Glutamatergic neuron (in vitro differentiated cells): ENCODE measurements at places on chromosomes 4 and X. TPM values are rescaled to one million over a fixed set of nuclear protein-coding genes. Genes with fewer than 3 reads are reported as not detected.

GRCh38 chrX:69196666-69197065 is 31.4 kb upstream of the PJA1 start:
- no peak overlapping the region for H3K27ac ChIP-seq
- H3K4me3 ChIP-seq: no peak overlapping the region
- no peaks in the 10 kb centered on the region for H3K36me3 ChIP-seq
- H3K4me1 ChIP-seq: peaks cover 15% of the 10 kb centered on the region
- DNase-seq: no peak

DNA sequence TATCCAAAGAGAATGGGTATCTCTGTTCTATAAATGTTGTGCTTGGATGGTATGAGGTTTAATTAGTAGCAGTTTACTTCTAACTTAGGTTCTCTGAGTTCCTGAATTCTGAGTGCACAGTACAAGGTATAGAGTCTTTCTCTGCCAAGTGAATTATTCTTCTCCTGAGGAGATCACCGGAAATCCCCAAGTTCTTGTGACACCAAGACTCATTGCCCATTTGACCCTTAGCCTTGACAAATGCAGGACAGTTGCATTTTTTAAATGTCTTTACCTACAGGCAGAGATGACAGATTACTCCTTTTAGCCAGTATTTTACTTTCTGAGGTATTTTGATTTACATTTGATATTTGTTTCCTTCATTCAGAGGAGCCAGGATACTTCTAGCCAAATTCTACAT is 72.9 kb downstream of the MAOA start:
- peaks cover 2% of the 10 kb centered on the region for H3K27me3 ChIP-seq
- DNase-seq: no peak
- H3K36me3 ChIP-seq: no peaks in the 10 kb centered on the region
- H3K27ac ChIP-seq: no peak overlapping the region
- no peak overlapping the region for H3K4me3 ChIP-seq

DNA sequence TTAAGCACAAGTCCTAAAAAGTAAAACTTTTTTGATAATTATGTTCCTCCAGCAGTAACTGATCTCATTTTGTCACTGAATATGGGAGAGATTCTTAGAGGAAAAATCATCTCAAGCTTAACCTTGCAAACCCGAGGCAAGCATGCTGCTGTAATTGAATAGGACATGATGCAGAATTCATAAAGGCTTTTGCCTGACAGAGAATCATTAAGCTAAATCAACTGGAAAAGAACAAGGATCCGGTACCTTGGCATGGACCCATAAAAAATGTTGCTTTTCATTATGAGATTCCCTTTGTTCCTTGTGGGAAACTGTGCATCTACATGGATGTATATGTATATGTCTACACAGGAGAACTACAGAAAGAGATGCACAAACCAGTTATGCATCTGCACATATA is 149.1 kb downstream of the PAPSS1 start:
- no peak for DNase-seq
- peaks cover 2% of the 10 kb centered on the region for H3K4me1 ChIP-seq
- no peak overlapping the region for H3K4me3 ChIP-seq

DNA sequence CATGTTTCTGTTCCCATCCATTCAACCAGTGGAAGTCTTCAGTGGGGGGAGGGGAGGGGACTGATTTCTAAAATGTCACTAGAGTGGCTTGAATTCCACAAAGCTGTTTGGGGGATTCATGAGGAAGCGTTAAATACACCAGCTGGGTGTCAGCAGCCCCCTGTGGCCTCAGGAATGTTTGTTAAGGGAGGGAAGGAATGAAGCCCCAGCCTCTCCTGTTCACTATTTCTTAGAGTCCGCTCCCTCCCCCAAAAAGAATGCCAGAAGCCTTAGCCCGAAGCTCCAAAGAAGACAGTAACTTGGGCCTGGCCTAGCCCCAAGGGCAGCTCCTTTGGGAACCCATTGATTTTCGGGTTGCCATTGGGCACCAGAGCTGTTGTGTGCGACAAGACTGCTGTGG is 3.3 kb downstream of the SHROOM2 start:
- no peak overlapping the region for H3K27ac ChIP-seq
- H3K27me3 ChIP-seq: peaks cover 1% of the 10 kb centered on the region
- no peaks in the 10 kb centered on the region for H3K4me1 ChIP-seq
- H3K4me3 ChIP-seq: no peak overlapping the region
- H3K36me3 ChIP-seq: no peaks in the 10 kb centered on the region

DNA sequence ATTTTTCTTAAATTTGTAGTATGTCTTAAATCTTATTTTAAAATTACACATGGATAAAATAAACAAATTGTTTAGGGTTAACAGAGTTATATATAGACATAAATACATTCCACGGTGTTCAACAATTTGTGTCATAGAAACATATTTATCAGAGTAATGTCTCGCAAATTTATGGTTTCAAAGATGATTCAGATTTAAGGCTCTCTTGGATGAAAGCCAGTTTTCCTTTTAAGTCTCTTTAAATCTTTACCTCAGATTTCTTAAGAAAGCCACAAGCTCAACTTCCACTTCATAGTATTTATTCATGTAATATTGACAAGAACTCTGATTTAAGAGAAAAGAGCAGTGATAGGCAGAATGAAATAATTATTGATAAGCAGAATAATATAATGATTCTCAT is 1254.8 kb upstream of the ADGRL3 start:
- no peaks in the 10 kb centered on the region for H3K4me1 ChIP-seq
- no peaks in the 10 kb centered on the region for H3K27me3 ChIP-seq
- H3K4me3 ChIP-seq: no peak overlapping the region
- no peaks in the 10 kb centered on the region for H3K36me3 ChIP-seq
- no peak overlapping the region for H3K27ac ChIP-seq

DNA sequence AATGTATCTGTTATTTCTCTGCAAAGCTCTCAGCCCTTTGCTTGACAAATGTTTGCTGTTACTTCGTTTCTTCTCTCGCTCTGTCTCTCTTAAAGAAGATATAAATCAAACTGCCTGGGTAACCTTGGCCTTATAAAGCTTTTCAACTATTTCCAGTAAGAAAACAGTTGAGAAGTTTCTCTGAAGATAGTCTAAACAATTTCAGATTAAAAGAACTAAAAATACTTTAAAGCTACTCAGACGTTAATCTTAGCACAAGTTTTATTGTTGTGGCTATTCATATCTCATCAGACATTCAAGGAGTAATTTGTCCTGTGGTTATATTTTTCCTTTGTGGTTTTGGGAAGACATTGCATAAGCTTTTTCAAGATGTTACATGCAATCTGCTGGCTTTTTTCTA is 22.6 kb downstream of the HOPX start:
- DNase-seq: no peak
- no peak overlapping the region for H3K4me3 ChIP-seq
- H3K36me3 ChIP-seq: peaks cover 6% of the 10 kb centered on the region
- peaks cover 6% of the 10 kb centered on the region for H3K27me3 ChIP-seq

- H3K4me1 ChIP-seq: peaks cover 10% of the 10 kb centered on the region
- H3K27ac ChIP-seq: no peak overlapping the region
- no peak overlapping the region for H3K4me3 ChIP-seq
- H3K27me3 ChIP-seq: no peaks in the 10 kb centered on the region
- H3K36me3 ChIP-seq: no peaks in the 10 kb centered on the region
Observed at GRCh38 chr4:31089815-31090214, 369.6 kb downstream of the PCDH7 start.

GRCh38 chr4:134078230-134078914 is 123.2 kb downstream of the PABPC4L start:
- H3K27ac ChIP-seq: no peak overlapping the region
- no peak overlapping the region for H3K4me3 ChIP-seq
- H3K36me3 ChIP-seq: no peaks in the 10 kb centered on the region
- DNase-seq: no peak
- H3K4me1 ChIP-seq: no peaks in the 10 kb centered on the region

- DNase-seq: no peak
- no peak overlapping the region for H3K4me3 ChIP-seq
- H3K4me1 ChIP-seq: no peaks in the 10 kb centered on the region
- no peak overlapping the region for H3K27ac ChIP-seq
Observed at GRCh38 chr4:74665346-74665745, 129.0 kb downstream of the BTC start.

- H3K27ac ChIP-seq: no peak overlapping the region
- H3K27me3 ChIP-seq: no peaks in the 10 kb centered on the region
- H3K4me1 ChIP-seq: no peaks in the 10 kb centered on the region
- no peak for DNase-seq
Observed at GRCh38 chr4:177077095-177077971, 232.3 kb upstream of the NEIL3 start.

DNA sequence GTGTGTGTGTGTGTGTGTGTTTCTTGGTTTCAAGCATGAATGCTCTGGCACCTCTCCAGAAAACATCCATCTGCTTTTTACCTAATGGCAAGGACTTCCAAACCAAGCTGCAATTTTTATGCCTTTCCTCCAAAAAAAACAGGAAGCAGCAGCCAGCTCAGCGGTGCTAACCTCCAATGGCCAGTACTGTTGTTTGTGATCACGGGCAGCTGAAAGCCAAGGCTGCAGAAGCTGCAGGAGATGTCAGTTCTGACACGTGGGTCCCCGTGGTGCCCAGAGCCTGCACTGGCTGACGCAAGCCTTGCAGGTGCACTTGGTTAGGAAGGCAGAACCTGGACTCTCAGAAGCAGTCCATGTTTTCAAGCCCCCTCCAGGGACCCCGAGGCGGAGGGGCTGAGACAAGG is 313.6 kb upstream of the DDX53 start:
- no peak overlapping the region for H3K27ac ChIP-seq
- no peaks in the 10 kb centered on the region for H3K27me3 ChIP-seq
- H3K4me1 ChIP-seq: no peaks in the 10 kb centered on the region
- H3K4me3 ChIP-seq: no peak overlapping the region
- DNase-seq: peak; percentile 11

GRCh38 chr4:93835929-93836328 is 7.4 kb downstream of the ATOH1 start:
- no peak for DNase-seq
- H3K36me3 ChIP-seq: peaks cover 9% of the 10 kb centered on the region
- H3K4me1 ChIP-seq: peaks cover 3% of the 10 kb centered on the region
- peaks cover 26% of the 10 kb centered on the region for H3K27me3 ChIP-seq
- no peak overlapping the region for H3K4me3 ChIP-seq

DNA sequence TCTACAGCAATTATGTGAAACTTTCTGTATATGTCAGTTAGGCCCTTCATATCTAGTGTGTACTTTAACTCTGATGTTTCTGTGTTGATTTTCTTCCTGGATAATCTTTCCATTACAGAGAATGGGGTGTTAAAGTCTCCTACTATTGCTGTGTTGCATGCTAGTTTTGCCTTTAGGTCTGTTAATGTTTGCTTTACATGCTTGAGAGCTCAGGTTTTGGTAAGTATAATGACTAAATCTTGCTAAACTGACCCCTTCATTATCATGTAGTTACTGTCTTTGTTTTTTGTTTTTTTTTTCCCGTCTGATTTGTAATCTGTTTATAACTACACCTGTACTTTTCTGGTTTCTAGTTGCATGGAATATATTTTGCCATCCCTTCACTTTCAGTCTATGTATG is 63.6 kb upstream of the UGT2B15 start:
- no peak for DNase-seq
- no peaks in the 10 kb centered on the region for H3K27me3 ChIP-seq
- H3K4me1 ChIP-seq: no peaks in the 10 kb centered on the region
- no peak overlapping the region for H3K27ac ChIP-seq
- no peaks in the 10 kb centered on the region for H3K36me3 ChIP-seq
- no peak overlapping the region for H3K4me3 ChIP-seq

DNA sequence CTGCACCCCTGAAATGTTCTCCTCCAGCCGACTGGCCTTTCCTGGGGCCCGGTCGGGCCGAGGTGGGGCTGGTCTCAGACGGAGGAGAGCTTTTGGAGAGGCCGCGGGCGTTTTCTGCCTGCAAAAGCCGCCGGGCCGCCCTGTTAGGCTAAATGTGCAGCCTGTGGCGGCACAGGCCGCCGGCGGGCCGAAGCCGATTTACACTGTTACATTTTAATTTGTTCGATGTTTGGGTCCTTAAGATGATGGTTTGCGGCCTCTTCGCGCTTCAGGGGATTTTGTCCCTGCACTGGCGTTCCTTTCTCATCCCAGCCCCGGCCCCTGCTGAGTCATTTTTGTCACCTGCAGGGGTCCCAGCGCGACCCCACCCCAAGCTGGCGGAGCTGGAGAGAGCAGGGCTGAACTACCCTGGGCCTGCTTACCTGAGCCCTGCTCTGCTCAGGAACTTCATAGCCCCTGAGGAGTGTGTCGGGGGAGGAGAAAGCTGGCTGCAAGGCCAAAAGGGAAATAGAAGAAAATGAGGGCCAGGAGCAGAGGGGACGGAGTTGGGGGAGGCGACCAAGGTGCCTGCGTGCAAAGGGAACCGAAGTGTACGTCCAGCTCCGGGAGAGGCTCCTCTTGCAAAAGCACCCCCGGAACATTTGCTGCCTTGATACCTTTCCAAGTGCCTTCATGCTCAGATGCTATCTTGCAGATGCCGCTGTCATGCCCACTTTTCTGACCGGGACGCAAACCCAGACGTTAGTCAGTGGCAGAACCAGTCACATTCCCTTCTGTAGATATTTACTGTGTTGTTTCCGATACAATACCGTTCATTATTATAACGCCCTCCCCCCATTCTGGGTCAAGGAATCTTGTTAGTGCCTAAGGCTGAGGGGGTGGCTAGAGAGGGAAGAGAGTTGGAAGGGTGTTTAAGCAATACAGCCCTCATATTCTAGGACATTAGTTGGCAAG is 977 bp upstream of the RBBP7 start:
- peak overlapping the region; percentile 87 for H3K4me3 ChIP-seq
- peak; percentile 29 for DNase-seq
- H3K4me1 ChIP-seq: peaks cover 6% of the 10 kb centered on the region

DNA sequence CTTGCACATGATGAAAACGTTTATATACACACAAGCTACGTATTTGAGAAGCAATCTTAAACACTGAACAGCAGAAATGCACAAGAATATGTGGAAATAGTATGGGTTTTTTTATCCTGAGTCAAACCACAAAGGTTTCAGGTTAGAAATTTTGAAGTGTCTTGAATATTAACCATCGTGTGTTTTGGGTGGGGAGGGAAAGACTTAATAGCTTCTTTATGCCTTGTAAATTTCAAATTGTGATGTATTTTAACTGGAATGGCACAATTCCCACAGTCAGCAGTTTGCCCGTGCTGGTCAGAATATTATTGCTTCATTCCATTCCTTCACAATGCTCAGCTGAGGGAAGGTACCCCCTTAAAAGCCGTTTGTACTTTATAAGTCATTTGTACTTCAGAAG is 67.4 kb upstream of the WDR1 start:
- no peak overlapping the region for H3K27ac ChIP-seq
- no peak overlapping the region for H3K4me3 ChIP-seq
- H3K4me1 ChIP-seq: no peaks in the 10 kb centered on the region

GRCh38 chr4:55249476-55249875 is 96.6 kb upstream of the SRD5A3 start:
- no peak overlapping the region for H3K4me3 ChIP-seq
- no peak for DNase-seq
- H3K27me3 ChIP-seq: peaks cover 3% of the 10 kb centered on the region
- H3K36me3 ChIP-seq: no peaks in the 10 kb centered on the region
- H3K27ac ChIP-seq: no peak overlapping the region

- no peak for DNase-seq
- H3K27ac ChIP-seq: no peak overlapping the region
- H3K27me3 ChIP-seq: peaks cover 2% of the 10 kb centered on the region
- H3K36me3 ChIP-seq: peaks cover 6% of the 10 kb centered on the region
Observed at GRCh38 chr4:15878011-15878410, 60.5 kb downstream of the FGFBP1 start.

ADH1A gene
- total RNA-seq: not detected

ENPP6 gene
- total RNA-seq: not detected

BTK gene
- total RNA-seq: 1.1 TPM

TCEAL8 gene
- total RNA-seq: 48.6 TPM

GUCY1B1 gene
- total RNA-seq: 2.2 TPM

FGB gene
- not detected for total RNA-seq
